Activated gamma-delta T cell treated with Interleukin-2 at 50 U/mL for 16 hours (primary cell): ENCODE measurements at places on chromosomes 2 and 18.

DNA sequence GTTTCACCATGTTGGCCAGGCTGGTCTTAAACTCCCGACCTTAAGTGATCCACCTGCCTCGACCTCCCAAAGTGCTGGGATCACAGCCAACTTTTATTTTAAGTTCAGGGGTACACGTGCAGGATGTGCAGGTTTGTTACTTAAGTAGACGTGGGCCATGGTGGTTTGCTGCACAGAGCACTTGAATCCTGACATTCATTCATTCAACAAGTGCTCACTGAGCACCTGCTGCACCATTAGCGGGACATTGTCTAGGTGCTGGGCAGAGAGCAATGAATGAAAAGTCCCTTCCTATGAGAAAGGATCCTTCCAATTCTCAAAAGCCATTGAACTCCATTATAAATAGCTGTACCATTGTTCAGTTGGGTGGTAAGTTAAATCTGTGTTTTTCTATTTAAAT is 31.0 kb downstream of the TGFA start:
- no peak for DNase-seq

GRCh38 chr18:12393998-12394397 is 13.7 kb upstream of the PRELID3A start:
- no peak for DNase-seq

- DNase-seq: no peak
Measured at GRCh38 chr2:217008794-217009193, 148.9 kb upstream of the TNP1 start.

DNA sequence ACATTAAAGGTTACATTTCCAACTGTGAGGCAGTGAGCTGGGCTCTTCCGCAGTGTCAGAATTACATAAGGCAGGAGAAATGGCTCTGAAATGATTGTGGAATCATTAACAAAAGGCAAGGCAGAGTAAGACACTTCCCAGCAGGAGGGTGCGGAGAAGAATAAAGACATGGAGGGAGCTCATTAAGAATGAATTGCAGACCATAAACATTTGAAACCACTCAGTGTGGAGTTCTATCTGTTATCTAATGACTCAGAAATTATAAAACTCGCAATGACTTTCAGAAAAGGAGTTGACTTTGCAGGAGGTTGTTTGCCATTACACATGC is 77.0 kb downstream of the SMIM21 start:
- no peak for DNase-seq

- DNase-seq: no peak
Measured at GRCh38 chr2:25250331-25251070, 82.1 kb upstream of the POMC start.

- no peak for DNase-seq
Measured at GRCh38 chr18:54950221-54950620, 9.0 kb downstream of the CCDC68 start.

GRCh38 chr2:169110916-169111315 is 41.6 kb downstream of the DHRS9 start:
- DNase-seq: no peak

DNA sequence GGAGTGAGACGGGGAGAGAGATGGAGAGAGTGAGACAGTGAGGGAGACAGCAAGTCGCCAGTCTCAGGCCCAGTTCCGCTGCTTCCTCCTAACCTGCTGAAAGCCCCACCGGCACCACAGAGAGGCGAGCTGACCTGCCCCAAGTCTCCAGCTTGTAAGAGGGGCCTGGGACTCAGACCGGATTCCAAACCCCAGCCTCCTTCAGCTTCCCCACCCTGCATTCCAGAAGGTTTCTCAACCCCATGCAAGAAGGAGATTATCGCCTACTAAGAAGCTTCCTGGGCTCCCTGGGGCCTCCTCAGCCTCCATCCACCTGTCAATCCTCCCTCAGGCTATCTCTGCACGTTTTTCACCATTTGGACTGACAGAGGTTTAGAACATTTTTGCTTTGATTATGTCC is 173.1 kb upstream of the RAB6C start:
- no peak for DNase-seq

DNA sequence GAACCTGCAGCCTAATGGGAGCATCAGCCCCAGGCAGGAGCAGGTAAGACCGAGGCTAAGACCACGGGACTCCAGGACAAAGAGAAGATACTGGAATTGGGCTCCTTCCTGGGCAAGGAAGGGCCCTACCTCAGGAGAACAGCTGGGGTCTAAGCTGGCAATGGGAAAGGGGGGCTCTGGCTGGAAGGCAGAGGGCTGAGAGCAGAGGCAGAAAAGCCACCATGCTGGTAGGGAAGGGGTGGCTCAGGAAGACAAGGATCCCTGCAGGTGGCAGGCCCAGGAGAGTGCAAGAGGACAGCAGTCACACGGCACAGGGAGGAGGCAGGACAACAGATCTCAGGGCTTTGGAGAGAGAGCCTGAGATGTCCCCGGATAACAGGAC is 203.5 kb downstream of the NDUFA10 start:
- no peak for DNase-seq

- no peak for DNase-seq
Measured at GRCh38 chr18:5520464-5520863, 23.3 kb downstream of the EPB41L3 start.

- DNase-seq: no peak
Measured at GRCh38 chr2:156652691-156653090, 216.5 kb downstream of the GPD2 start.

DNA sequence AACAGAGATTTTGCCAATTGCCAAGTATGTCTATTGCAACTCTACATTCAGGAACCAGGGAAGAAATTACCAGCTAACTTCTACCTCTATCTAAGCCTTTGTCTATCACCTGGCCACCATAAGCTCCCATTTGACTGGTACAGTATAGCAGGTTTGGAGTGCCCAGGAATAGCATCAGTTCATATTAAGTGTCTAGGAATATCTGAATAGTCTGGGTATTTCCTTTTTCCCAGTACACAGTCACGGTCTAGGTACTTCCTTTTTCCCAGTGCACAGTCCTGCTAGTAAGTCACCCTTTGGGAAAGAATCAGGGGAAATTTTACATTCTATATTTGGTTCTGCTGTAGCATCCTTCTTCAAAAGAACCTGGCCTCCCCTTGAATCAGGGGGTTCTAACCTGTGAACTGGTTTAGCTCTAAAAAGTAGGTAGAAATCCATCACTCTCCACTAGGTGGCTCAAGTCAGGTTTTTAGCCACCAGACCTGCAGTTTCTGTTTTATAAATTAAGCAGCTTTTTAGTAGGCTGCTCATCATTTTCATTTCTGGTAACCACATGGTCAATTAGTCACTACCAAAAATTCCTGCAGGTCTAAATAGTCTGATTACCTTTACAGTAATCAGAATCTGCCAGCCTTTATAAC is 49.3 kb upstream of the DNAJC10 start:
- DNase-seq: no peak

DNA sequence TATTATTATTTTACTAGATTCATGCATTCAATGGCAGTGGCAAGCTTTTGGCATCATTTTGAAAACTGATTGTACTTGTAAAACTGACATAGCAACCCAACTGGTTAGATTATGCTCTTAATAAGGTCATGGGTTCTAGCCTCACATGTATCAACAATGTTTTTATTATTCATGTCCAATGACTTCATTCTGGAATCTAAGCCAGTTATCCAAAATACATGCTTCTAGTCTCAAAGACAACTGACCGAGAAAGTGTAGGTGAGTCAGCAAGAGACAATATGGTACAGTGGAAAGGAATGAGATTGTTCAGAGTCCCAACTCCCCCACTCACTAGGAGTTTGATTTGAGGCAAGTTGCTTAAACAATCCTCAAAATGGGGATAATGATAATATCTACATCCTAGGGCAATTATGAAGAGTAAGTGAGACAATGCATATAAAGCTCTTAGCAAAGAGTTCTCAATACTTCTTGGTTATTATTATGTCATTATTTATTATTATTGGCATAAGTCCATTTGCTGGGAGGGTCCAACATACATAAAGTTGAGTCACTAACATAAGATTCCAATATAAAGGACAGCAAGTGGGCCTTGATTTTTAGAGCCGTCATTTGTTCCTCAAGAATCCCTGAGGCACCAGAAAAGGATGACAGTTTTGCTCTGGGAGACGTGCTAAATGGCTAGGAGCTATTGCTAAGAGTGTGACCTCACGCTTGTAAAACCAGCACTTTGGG is 99.4 kb downstream of the NEB start:
- DNase-seq: no peak

GRCh38 chr2:2547451-2547850 is 216.4 kb upstream of the MYT1L start:
- no peak for DNase-seq

- no peak for DNase-seq
Measured at GRCh38 chr2:43117521-43118143, 108.8 kb downstream of the ZFP36L2 start.

- DNase-seq: no peak
Measured at GRCh38 chr2:207184768-207185167, 19.0 kb upstream of the KLF7 start.

DNA sequence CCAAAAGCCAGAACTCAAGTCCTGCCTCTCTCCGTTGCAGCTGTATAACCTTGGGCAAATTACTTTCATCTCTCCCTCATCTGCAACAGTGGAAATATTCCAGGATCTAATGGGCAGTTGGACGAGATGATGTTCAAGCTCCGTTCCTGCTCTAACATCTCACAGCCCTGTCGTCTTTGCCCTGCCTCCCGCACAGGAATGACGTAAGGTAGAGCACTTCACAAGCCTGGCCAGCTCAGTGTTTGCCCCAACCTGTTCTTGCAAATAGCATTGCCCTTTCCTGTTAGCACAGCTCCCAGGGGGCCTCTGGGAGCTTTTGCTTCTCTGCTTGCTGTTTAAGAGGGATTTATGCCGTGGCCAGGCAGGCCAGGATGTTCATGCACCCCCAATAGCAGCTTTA is 107.9 kb downstream of the KLHL29 start:
- no peak for DNase-seq
